Bone marrow (tissue), 2 donors: ENCODE measurements at places on chromosomes 11 and 22.

GRCh38 chr11:20248121-20248772 is 88.0 kb upstream of the DBX1 start:
- no peak for DNase-seq

DNA sequence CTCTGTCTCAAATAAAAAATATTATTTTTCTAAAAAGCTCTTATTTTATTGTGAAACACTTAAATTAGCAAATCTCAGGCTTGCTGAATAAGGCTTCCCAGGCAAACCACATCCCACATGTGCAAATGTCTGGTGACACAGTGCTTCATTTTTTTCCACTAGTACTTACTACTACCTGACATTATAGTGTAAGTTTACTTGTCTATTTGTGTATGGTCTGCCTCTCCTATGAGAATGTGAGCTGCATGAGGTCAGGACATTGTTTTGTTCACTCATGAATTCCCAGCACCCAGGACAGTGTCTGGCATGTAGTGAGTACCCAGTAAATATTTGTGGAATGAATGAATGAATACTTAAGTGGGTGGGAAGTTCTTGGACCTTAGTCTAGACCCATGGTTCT is 103.1 kb downstream of the PTPRJ start:
- no peak for DNase-seq

GRCh38 chr11:73296501-73297230 is 11.4 kb upstream of the ARHGEF17 start:
- DNase-seq = no peak

GRCh38 chr11:122628810-122629555 is 26.5 kb upstream of the UBASH3B start:
- peak; percentile 16 for DNase-seq

DNA sequence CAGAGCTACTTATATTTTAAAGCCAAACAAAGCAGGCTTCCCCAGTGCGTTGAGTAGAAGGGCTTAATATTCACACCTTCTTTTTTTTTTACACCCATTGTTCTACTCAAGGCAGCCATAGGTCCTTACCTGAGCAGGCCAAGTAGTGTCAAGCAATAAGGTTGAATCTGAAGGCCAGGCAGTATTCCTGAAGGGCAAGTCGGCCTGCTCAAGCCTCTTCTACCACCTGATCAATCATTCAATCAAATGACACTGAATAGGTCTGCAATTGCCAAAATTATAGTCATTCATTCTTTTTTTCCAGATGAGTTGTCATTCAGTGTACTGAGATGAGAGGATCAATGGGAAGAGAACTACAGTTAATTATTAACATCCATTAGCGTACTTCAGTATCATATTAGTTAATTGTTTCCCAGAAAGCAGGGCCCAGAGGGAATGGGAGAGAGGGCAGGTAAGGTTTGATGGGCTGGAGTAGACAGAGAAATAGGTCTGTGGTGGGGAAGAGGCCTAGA is 11.9 kb upstream of the PPP2R1B start:
- DNase-seq = no peak

DNA sequence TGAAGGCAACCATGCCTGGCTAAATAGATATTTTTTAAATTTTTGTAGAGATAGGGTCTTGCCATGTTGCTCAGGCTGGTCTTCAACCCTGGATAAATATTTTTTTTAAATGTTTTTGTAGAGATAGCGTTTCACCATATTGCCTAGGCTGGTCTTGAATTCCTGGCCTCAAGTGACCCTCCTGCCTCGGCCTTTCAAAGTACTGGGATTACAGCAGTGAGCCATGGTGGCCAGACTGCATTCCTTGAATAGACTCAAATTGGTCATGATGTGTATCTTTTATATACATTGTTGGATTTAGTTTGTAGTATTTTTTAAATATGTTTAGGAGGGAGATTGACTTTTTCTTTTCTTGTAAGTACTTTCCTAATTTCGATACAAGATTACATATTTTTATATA is 325.7 kb upstream of the C11orf87 start:
- no peak for DNase-seq

DNA sequence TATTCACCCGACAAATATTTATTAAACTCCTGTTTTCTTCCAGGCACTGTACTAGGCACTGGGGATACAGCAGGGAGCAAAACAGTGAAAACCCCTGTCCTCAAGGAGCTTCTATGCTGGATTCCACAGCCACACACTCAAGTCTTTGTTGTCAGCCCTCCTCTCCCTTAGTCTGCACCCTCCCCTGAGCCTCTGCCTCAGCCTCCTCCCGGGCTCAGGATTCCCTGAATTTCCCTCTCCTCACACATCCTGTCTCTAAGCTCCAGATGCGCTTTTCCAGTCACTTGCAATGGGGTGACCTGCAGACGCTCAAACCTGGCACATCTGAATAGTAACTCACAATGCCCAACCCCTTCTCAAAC is 13.5 kb upstream of the TUB start:
- no peak for DNase-seq

GRCh38 chr22:30309951-30310741 is 16.6 kb downstream of the TBC1D10A start:
- DNase-seq = no peak

GRCh38 chr11:34158661-34159060 is 53.2 kb downstream of the NAT10 start:
- no peak for DNase-seq

DNA sequence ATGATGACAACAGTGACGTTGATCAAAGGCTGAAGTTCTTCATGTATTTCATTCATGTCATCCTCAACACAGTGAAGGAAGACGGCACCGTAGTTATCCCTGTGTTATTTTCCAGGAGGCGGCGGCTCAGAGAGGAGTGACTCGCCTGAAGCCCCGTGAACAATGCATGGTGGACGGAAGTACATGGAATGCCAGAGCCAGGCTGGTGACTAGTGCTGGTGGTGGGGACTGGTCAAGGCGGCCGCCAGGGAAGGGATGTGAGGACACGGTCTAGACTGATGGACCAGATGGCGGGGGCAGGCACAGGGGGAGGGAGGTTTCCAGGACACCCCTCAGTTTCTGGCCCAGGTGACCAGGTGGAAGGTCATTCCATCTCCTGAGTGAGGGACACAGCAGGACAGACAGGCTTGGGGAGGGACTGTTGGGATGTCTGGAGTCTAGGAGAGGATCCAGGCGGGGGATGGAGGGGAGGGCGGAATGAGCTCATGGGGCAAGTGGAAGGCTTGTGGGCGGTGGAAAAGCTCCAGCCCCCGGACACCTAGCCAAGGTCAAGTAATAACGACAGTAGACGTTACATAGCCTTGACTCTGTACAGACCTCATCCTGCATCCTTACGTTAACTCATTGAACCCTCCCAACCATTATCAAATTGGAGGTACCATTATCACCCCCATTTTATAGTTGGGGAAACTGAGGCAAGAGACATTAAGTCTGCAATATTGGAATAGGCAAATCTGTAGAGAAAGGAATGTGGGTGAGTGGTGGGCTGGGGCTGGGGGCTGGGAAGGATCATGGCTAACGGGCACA is 16.0 kb upstream of the PICK1 start:
- no peak for DNase-seq

DNA sequence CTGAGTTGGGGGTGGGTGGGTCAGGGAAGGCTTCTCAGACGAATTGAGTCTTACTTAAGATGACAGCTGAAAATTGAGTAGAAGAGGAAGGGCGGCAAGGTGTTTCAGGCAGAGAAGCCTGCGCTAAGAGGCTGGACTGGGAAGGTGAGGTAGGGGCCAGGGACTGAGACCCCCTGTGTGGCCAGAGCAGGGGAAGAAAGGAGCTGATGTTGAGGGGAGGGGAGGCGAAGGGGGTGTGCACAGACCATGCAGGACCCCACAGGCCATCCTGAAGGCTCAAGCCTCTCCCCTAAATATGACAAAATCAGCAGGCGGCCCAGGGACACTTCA is 40.6 kb upstream of the CREB3L1 start:
- DNase-seq = no peak

DNA sequence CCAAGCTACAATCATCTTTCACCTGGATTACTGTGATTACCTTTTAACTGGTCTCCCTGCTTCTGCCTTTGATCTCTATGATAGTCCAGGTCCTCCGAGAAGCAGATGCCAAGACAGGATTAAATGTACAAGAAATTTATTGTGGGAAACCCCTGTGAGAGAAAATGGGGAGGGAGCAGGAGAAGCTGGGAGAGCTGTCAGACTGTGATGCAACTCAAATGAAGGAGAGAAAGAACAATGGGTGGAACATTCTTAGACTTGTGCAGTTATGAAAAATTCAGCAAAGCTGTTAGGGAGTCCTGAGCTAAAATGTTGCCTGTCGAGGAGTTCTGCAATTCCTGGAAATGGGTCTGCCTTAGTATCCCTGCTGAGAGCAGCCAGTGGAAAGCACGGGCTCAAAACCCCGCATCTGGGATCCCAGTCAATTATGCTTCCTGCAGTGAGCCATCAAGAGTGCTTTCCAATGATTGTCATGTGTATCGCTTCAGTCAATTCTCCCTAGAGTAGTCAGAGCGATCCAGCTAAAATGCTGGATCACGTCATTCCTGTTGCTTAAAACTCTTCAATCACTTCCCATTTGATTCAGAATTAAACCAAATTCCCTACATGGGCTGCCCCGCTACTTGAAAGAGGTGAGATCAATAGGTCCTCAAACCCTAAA is 16.5 kb upstream of the CSTF3 start:
- DNase-seq = no peak

DNA sequence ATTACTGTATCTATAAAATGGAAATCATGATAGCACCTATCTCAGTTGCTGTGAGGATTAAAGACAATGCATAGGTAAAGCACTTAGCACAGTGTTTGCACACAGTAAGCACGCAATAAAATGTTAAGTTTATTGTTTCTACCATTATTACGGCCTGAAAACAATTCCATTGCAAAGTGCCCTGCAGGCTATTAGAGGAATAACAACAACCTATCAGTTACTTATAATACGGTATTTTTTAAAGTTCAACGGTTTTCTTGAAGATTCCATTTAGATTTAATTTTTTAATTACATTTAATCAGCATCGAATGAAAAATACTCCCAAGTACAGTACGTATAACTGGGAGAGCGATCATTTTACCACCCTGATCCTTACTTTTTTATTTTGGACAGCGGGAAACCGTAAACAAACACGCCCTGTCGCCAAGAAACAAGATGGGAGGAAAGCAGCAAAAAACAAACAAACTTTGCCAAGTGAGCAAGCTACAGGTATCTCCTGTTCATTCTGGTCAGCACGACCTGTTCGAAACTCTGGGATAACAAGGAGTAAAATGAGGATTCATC is 893 bp downstream of the SLC36A4 start:
- no peak for DNase-seq

GRCh38 chr11:657691-658126 is 20.6 kb downstream of the DRD4 start:
- DNase-seq = no peak

GRCh38 chr11:95365348-95365747 is 134.3 kb upstream of the SESN3 start:
- DNase-seq = no peak

- no peak for DNase-seq
Measured at GRCh38 chr11:73248526-73249185, 23.5 kb upstream of the P2RY6 start.

DNA sequence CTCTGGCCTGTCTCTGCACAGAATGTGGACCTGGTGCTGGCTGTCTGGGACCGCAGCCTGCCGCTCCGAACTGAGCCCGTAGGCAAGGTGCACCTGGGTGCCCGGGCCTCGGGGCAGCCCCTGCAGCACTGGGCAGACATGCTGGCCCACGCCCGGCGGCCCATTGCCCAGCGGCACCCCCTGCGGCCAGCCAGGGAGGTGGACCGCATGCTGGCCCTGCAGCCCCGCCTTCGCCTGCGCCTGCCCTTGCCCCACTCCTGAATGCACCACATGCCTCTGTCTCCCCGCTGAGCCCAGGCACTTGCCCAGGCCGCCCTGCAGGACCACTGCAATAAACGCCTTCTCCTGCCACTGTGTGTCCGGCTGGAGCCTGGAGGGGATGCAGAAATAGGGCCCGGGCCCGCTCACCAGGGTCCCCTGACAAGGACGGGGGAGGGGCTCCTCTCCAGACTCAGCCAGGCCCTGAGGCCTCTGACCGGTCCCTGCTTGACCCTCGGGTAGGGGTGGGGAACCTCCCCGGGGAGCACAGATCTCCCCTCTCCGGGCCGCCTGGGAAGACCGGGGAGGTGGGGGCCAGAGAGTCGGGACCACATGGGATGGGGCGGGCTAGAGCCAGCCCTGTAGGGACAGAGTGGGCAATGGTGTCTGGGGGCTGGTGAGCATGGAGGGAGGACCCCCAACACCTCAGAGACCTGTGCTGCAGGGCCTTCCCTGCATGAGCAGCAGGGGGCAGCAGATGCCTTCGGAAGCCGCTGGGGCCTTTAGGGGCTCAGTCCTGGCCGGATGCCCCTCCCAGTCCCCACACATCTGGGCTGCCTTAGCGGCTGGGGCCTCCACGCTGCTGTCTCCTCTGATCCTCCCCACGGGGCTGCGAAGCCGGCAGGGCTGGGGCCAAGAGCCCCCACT is 1.4 kb upstream of the TNNI2 start:
- DNase-seq = peak; percentile 46

- peak; percentile 100 for DNase-seq
Measured at GRCh38 chr11:73154178-73154577, 12.1 kb upstream of the FCHSD2 start.

GRCh38 chr11:2511421-2512369 is 66.9 kb downstream of the KCNQ1 start:
- no peak for DNase-seq

DNA sequence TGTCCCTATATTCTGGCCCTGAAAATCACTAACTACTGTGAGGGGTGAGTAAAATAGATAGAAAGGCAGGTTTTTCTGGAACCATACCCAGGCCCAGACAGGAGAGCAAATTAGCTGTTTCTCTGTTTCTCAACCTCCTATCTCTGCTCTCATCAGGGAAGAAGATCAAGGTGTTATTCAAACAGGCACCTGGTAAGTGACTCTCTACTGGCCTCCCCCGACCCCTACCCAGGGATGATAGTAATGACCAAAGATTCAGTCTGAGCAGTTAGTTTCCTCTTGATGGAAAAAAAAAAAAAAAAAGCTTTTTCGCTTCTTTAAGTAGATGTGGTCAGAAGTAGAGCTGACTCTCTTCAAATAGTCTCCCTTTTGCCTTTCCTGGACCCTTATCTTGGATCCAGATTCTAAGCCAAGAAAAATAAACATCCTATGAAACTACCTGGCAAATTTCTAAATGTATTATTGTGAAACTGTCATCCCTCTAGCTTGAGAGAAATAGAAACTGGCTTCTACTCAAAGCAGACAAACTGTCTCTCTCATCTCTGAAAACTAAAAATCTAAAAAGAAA is 9.9 kb downstream of the LRRC4C start:
- no peak for DNase-seq

DNA sequence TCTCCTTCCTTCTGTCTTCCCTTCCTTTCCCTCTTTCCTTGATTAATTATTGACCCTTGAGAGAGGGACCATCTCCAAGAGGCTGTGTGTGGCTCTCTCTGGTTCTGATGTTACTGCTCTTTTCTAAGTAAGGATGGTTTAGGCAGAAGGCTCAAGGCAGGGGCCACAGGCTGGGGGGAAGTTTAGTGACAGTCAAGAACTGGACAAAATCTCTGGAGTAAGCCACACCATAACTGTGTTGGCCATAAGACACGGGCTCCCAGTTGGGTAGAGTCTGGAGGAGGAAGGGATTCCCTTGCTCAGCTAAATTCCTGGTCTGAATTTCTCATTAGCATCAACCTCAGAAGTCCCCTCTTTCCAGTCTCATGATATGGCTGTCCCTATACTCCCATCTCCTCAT is 74.7 kb downstream of the BUD13 start:
- no peak for DNase-seq

GRCh38 chr11:61599968-61600710 is 19.3 kb upstream of the SYT7 start:
- DNase-seq = no peak

- DNase-seq = no peak
Measured at GRCh38 chr22:49827271-49827852, 311 bp downstream of the BRD1 start.
